ENCODE measurements at places on chromosomes 5 and 9.

DNA sequence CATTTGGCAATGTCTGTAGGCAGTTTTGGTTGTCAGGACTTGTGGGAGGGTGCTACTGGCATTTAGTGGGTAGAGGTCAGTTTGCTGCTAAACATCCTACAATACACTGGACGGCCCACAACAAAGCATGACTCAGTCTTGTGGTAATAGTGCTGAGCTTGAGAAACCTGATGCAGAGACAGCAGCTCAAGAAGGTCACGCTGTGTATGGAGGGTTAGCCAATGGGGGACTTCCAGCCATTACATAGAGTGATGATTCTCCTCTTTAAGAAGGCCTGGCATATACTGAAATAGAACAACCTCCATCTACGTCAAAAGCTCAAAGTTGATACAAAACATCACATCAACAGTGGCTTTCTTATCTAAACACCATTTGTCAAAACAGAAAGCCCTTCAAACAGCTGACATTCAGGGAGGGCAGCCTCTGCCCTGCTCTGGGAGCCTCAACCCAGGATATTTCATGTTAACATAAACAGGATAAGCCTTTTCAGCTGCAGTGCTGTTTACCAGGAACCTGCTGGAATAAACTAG, 143.0 kb downstream of the GPBP1 start:
- DNase-seq: peak; percentile 100

DNA sequence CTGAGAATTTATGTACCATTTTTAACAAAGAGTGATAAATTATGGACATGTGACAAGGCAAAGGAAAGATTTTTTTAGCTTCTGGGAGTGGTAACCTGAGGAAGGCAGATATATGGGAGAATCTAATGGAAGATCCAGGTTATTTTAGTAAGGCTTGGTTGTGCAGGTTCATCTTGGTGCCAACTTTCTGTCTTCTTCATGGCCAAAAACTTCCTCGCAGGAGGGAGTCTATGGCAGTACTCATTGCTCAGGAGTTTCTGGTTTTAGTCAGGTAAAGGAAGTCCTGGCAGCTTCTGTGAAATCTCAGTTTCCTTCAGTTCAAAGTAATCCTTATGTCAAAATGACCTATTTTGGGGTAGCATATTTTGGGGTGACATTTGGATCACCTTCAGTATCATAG, 248.3 kb upstream of the KCNN2 start:
- no peak for DNase-seq

DNA sequence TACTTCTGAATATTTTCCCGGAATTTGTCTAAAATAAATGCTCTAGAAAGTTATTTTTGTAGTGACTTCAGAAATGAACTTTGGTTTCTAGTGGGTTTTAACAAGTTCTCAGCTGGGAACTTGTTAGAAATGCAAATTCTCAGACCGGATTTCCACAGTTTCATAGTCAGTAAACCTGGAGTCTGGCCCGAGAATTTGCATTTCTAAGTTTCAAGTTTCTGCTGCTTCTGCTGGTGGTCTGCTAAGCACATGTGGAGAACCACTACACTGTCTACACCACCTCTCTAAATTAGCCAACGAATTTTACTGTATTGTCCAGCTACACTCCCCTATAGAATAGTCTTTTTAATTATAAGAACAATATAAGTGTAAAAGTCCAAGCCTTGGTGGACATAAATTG, 208.0 kb downstream of the CHSY3 start:
- no peak for DNase-seq

- peak; percentile 62 for DNase-seq
These were observed 126.4 kb upstream of the ZNF366 start for GRCh38 chr5:72633649-72634048.

GRCh38 chr9:130453487-130453886, 8.7 kb downstream of the ASS1 start:
- peak; percentile 73 for DNase-seq

DNA sequence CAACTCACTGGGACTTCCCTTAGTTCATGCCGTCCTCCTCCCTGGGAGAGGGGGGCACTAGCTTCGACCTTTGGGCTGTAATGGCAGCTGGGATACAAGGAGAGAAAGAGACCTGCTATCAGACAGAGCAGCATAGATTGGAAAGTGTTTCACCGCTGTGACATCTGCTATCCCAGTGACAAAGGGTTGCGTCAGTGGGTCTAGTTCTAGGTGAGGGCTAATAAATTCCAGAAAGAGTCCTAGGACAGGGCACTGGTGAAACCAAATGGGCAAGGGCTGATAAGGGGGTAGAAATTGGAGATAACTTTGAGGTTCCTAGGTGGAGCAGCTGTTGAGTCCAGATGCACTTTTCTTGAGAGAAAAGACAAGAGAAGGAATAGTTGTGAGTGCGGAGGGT, 62.5 kb downstream of the RASGRF2 start:
- DNase-seq: no peak

Measured in choroid plexus epithelial cell (primary cell).